Activated CD8-positive, alpha-beta memory T cell treated with anti-CD3 and anti-CD28 coated beads for 1 hour (primary cell): ENCODE measurements at places on chromosomes 12 and 14.

DNA sequence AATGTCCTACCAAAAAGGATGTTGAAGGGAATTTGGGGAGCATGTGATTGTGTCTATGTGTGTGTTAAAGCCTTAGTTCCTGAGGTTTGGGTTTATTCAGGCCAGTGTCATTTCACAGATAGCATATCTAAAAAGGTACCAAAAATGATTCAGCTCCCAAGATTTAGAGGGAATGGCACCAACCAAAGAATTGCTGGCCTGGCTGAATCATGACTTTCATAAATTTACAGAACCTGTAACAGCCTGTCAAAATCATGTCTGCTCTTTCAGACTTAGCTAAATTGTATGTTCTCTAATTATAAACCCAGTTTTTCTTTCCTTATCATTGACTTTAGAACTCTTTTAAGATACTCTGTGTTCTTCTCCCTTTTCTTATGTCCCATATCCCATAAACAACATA, 231.5 kb downstream of the NUBPL start:
- DNase-seq: no peak

DNA sequence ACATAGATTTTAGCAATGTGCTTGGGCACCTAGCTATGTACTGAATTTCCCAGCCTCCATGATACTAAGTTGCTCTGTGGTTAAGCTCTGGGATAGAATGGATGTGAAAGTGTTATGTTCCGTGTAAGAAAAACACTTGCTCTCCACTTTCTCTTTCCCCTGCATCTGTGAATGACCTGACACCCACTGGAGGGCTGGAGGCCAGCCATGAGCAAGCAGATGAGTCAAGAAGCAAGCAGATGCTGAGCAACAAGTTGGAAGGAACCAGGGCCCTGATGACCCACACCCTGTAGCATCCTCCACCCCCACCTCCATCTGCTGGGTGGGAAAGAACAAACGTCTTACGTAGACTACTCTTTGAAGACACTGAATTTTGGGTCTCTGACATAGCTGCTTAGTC, 56.6 kb downstream of the EID3 start:
- DNase-seq: no peak

DNA sequence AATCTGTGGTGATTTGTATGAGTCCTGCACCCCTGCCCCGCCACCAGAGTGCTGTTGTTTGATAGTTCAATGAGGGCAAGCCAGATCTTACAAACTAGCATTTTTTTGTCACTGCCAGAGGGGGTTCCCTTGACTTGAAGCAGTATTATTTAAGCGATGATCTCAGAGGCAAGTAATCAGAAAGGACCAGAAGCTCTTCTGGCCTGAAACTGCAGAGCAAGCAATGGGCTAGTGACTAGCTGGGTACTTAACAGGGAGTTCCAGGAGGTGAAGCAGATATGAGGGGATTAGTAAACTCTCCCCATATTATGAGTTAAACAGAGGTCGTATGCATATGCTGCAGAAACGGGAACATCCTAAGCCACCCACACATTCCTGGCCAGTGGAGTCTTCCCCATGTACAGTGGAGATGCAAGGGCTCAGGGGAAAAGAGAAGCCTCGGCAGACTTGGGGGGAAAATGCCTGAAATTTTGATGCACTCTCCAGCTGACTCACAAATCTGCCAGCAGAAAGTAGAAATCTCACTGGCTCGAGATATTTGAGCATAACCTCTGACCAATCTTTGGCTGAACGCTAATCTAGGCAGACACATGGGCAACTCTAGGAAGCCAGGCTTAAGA, 8.3 kb upstream of the CRACR2A start:
- DNase-seq: no peak

DNA sequence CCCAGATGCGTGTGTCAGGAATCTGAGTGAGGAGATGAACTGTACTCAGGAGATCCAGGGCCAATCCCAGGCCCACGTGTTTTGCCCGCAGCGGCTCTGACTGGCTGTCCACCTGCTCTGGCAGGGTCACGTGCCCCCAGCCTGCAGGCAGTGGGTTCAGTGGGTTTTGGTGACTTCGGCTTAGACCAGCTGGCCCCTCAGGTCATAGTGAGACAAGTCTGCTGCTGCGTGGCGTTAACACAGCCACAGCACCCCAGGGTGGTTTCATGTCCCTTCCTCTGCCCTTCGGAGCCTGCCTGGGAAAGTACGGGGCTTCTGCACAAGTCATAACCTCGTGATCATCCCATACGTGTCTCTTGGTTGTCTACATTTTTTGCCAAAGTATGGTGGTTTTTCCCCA, 2.6 kb downstream of the FBRSL1 start:
- DNase-seq: no peak

DNA sequence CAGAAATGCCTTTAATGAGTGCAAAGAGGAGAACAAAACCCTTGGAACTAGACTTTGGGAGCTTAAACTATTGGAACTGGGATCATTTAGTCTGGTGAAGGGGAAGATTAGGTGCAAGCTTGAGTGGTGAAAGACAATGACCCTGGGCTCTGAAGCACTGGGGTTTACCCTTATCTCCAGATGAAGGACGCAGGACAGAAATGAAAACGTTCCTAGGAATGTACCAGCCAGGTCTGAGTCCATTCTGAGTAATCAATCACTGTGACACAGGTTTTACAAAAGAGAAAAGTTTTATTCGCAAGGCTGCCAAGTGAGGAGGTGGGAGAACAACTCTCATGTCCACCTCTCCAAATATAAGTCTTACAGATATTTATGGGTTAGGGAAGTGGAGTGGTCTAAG, 249.1 kb downstream of the LRIG3 start:
- no peak for DNase-seq

DNA sequence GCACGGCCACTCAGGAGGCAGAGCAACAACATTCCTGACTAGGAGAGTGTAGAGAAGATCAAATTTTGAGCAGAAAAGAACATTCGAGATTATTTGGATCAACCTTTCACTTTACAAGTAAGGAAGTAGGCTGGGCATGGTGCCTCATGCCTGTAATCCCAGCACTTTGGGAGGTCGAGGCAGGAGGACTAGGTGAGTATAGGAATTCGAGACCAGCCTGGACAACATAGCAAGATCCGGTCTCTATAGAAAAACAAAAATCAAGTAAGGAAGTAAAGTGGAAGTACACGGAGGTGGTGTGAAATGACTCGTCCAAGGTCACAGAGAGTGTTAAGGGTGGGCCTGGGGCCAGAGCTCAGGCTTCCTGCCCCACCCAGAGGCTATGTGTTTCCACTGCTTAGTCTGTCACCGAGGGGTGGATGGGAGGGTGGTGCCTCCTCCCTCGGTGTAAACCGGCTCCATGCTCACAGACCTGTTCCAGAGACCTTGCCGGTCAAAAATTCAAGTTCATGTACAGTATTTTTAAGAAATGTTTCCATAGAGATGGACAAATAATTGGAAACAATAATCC, 51.9 kb downstream of the MAP1LC3B2 start:
- no peak for DNase-seq

- no peak for DNase-seq
Measured at GRCh38 chr12:131245564-131246355, 292.1 kb downstream of the ADGRD1 start.

DNA sequence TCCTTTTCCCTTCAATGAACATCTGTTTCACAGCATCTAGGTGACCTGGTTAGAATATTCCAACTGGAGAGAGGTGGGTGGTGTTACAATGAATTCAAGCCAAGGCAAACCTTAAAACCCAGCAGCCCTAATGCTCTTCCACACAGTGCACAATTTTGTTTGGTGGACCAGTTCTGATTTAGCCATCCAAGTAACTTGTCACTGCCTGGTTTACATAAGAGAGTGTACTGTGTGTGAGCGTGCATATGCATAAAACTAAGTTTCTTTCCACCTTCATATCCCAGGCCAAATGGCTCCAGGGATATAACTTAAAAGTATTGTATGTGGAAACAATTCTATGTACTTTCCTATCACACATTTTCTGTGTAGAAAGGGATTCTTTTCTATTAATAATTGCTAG, 200.4 kb upstream of the FAR2 start:
- DNase-seq: no peak

DNA sequence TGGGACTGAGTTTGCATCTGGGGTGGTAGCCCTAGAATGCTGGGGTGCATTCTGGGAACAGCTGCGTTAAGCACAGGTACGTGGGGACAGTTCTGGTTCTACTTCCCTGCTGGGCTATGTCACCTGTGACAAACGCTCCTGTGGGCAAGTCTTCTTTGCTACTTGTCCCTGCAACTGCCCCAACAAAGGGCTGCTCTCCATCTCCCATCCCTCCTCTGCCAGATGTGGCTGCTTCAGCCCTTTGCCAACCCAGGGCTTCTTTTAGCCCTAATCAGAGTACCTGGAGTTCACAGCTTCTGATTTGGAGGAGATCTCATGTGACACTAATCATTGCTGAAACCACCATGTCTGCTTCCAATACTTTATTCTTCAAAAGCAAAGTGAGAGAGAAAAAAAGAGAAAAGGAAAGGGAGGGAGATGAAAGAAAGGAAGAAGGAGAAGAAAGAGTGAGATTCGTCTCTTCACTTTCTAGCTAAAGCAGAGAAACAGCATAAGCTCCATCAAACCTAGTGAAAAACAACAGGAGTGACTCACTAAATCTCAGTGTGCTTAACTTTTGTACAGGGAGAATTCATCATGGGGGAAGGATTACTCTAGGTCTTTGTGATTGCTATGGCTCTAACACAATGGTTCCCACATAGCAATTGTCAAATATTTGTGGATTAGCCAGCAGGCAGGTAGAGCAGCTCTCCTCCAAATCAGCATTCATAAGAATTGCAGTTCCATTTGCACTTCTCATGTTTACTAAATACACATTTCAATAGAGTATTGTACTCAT, 174.8 kb downstream of the LRIG3 start:
- no peak for DNase-seq

GRCh38 chr14:92670160-92670559, 78.3 kb downstream of the LGMN start:
- DNase-seq: no peak

DNA sequence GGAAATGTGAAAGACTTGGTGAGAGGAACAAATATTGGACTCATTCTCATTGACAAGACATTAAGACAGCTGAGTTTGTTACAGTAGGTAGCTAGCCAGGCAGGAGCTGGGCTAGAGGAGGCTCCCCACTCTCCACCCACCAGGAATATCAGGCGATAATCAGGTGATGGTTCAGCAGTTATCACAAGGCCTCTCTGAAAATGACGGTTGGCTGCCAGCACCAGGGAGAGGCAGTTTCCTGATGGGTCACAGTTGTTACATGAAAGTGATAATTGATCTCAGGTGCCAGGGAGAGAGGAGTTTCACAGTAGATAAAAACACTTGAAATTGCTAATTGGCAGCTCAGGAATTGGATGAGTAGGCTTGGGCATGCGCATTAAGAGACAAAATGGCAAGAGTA, 116.5 kb downstream of the TMTC2 start:
- DNase-seq: no peak

- DNase-seq: no peak
Measured at GRCh38 chr12:113318900-113319628, 15.8 kb downstream of the SLC8B1 start.

GRCh38 chr12:54682674-54683073, 34.5 kb upstream of the DCD start:
- no peak for DNase-seq

- no peak for DNase-seq
Measured at GRCh38 chr12:132084621-132085290, 59.4 kb downstream of the DDX51 start.

DNA sequence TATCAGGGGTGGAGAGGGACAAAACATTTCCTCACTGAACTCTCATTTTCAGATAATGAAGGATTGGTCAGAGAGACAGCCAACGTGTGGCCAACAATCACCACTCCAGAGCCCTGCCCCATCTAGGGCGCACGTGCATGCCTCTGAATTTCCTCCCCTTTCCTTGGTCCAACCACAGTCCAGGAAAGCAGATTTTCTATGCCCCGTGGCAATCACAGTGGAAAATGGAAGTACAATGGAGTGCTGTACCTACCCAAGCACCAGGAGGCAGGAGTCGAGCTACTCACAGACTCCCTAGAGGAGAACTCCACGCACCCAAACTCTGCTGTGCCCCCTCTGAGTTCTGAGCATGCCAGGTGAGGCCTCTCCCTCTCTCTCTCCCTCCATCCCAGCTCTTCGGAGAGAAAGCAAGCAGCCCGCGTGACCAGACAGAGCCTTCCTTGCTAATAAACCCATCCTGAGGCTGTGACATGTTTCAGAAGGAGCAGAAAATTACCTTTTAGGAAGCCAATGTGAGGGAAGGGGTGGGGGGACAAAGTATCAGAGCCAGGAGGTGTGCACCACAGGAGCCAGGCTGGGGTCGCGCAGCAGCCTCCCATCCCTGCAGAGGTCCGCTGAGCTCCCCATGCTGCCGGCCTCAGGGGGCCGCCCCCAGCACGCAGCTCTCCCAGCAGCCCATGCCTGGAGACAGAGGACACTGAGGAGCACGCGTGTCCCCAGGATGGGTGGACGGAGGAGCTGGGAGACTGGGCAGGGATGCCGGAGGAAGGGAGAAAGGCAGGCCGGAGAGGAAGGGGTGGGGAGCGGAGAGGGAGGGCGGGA, 73.4 kb downstream of the PITPNM2 start:
- DNase-seq: no peak
